Omental fat pad (tissue), 4 donors: ENCODE measurements at places on chromosomes 7 and 10. TPM values are rescaled to one million over a fixed set of nuclear protein-coding genes. Genes with fewer than 3 reads are reported as not detected.

Gene SLC26A4
- 1.1 TPM for total RNA-seq

GRCh38 chr7:49790209-49790608 lies 16.8 kb downstream of the VWC2 start:
- no peak for DNase-seq

- DNase-seq, result no peak
Observed at GRCh38 chr7:44765579-44766415, 17.1 kb downstream of the ZMIZ2 start.

DNA sequence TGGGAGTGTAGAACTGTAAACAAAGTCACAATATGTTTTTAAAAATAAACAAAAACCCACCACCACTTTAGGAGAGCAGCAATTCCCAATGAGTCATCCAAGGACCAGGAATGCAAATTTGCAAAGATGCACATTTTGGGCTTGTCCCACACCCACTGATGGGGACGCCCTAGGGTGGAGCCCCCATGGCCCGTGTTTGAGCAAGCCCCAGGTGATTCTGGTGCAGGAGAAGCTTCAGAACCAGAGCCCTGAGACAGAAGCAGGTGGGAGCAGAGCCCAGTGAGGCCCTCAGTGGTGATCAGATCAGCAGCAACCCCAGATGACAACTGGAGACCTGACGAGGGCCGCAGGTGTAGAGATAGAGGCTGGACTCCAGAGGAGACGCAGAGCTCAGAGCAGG lies 55.1 kb upstream of the PFKP start:
- no peak for DNase-seq

DNA sequence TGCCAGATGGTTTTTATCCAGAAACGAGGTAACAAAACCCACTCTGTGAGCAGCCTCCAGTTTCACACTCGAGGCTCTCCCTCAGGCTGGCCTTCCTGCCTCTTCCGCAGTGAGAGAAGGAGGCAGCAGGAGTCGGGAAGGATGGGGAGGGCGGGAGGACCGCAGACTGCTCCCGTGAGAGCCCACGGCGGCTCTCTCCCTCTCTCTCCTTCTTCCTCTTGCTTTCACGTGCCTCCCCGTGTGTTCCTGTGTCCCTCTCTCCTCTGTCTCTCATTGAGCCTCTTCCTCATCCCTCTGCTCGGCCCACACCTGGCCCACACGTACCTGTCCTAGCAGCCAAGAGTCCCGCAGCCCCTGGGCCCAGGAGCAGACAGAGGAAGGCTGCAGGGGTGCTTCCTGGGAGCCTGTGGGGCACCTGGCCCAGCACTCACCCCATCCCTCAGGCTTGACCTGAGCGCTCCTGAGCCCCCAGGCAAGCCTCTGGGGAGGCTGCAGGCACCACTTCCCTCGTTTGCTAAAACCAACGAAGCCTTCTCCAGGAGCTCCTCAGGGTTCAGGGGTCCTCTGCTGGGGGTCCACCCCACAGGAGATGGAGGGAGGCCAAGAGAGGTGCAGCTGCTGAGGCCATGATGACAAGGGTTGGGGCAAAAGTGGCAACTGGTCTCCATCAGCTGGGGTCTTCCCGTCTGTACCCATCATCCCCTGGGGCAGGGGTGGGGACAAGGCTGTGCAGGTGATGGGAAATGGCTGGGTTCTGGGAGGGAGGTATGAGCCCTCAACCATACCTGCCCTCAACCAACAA lies 13.6 kb downstream of the SPOCK2 start:
- no peak for DNase-seq

DNA sequence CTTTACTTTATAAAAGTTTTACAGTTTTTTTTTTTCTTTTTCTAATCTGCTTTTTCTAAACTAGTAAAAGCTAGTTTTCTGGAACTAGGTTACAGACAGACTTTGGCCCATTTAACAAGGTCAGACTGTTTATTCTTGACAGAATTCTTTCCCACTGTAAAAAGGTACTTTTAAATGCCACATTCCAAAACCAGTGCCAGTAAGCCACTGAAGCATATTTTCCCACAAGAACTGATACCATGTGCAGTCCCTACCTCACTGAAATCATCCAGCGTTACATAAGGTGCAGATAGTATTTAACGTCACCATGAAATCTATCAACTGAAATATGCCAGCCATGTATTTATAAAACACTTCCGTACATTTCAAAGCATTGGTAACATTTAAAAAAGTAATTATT lies 121.6 kb downstream of the CDK6 start:
- no peak for DNase-seq

DNA sequence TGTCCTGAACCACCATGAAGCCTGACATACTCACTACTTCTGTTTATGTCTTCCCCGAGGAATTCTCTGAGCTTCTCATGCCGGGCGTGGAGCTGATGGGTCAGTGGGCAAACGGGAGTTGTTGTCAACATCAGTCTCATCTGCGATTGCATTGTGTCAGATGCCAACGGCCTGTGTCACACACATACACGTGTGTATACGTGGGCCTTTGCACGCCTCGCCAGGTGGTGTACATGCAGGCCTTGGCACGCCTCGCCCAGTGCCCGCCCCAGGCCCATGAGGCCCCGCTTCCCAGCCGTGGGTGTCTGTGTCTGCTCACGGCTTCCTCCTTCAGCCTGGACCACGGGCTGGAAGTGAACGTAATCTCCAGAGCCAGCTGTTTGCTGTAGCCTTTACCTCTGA lies 7.5 kb upstream of the CSGALNACT2 start:
- no peak for DNase-seq

- DNase-seq, result no peak
Observed at GRCh38 chr7:91007371-91007770, 256.9 kb upstream of the FZD1 start.

DNA sequence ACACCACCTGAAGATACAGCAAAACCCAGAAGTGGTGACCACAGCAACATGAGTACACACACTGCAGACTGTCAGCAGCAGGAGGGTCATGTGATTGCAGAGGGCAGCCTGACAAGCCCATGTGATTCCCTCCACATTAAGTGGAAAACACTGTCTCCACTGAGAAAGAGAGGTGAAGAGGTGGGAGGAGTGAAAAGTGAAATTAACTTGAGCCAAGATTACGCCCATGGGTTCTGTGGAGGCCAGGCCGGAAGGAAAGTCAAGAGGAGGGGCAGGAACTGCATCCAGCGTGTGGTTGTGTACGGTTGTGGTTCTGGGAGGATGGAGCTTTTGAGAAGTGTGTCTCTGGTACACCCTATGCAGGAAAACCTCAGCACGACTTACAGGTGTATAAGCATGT lies 138.5 kb downstream of the PLXNA4 start:
- DNase-seq, result no peak
